CD4-positive, alpha-beta T cell treated with Interleukin-17A for 1 hour (primary cell): ENCODE measurements at places on chromosomes 2 and 18.

DNA sequence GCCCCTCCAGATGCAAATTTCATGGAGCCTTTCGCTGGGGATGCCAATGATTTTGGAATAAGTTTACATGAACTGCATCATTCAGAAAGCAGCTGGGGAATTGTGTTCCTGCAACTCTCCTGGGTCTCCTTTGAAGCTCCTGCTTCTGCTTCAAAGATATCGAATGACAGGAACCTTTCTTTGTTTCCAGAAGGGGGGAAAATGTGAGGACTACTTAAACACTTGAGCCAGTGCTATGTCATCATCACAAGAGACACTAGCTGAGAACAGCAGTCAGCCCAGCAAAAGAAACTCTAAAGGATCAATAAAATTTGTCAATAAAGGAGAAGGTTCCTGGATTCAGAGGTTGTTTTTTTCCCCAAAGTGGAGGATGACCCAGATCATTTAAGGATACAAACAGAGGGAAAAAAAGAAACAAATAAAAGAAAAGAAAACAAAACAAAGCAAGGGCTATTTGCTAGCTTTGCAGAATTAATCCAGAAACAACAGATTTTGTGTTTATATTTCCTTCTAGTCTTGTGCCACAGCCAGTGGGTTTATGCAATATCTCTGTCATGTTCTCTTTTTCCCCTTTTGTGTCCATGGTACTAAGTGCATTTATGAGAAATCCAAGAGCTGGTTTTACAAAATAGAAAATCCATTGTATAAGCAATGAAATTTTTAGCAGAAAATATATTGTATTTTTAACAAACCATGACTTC, 463.7 kb downstream of the CDH2 start:
- DNase-seq = no peak

DNA sequence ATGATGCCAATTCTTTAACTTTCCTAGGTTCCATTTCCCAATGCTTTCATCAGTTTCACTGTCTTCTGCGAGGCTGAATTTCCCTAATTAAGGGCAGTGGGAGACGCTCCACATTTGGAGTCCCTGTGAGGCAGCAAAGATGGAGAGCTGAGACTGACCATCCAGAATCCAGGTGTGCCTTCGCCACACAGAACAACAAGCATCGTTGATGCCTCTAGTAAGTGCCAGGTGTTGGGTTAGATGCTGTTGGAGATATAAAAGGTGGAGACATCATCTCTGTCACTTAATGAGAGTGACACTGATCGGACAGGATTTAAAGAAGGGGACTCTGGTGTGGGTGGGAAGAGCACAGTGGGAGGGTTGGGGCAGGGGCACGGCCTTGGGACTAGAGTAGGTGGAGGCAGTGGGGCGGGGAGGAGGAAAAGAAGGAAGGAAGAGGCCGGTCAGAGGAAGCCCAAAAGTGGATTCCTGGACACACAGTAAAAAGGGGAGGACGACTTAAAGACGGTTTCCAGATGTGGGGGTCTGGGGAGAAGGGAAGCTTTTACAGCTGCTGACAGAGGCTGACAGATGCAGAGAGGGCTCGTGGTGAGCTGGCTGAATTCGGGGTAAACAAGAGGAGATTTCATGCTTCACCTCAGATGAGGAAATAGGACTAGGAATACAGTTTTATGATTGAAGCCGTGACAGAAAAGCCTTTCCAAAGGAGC, 113.0 kb downstream of the BCL2 start:
- no peak for DNase-seq

DNA sequence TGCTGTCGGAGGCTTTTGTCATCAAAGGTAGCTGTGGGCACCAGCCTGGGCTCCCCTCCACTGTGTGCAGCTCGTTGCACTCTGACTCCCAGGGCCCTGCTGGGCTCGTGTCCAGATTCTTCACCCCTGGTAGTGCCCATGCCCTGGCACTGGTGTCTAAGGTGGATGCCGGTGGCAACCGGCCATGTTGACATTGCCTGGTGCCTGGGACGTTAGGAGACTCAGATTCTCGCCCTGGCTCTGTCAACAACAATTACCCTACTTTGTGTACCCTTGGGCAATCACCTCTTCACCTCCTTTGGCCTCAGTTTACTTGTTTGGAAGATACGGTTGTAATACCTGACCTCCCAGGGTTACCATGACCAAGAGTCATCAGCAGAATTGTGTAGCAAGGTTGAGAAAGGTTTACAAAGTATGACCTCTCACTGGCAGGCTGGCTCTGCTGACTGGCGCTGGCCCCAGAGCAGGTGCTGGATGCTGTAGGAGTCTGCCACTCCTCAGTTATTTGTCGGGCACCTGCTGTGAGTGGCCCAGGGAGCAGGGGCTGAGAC, 41.5 kb upstream of the MCFD2 start:
- DNase-seq = no peak

GRCh38 chr2:239378021-239378917, 22.6 kb downstream of the HDAC4 start:
- DNase-seq = no peak

GRCh38 chr2:831622-832021, 119.0 kb upstream of the SNTG2 start:
- no peak for DNase-seq

DNA sequence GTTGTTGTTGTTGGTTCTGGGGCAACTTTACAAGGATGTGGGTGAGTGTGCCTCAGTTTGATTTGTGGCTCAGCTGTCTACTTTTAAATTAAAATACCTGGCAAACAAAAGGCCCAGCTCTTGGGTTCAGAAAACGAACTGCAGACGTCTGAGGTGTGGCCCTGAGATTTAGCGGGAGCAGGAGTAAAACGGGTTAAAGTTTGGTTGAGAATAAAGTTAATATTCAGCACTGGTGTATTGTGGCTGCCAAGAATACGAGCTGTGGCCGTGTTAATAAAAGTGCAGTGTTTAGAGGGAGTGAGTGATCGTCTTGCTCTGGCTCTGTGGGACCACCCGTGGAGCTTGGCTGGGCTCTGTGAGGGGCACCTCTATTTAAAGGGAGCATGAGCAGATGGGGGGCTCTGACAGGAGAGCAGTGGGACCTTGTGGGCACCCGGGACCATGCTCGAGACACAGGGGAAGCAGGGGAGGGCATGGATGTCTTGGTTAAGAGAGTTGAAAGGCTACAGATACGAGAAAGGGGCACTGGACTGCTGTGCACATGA, 80.3 kb downstream of the VAPA start:
- DNase-seq = no peak

DNA sequence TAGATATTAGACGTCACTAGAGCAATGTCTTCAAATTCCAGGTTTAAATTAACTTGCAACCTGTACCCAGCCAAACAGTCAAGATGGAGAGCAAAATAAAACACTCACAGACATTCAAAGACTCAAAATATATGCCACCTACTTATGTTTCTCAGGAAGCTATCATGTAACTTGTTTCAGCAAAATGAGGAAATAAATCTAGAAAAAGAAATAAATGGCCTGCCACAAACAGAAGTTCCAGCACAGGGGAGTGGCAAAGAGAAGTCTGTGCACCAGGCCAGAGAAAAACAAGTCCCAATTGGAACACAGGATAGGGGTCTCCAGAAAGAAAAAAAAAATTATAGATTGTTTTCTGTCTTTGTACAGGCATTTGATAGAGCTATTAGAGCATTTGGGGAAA, 96.7 kb downstream of the LRP2 start:
- no peak for DNase-seq

DNA sequence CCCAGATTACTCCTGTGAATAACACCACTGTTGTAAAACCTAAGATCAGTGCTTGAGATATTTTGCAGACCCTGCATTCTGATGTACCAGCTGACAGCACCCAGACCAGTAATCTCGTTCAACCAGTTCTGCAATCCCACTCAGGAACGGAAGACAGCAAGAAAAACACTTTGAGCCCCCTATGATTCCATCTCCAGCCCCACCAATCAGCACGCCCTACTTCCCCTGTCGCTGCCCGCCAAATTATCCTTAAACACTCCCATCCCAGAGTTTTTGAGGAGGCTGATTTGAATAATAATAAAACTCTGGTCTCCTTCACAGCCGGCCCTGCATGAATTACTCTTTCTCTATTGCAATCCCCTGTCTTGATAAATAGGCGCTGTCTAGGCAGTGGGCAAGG, 173.9 kb upstream of the CDH2 start:
- no peak for DNase-seq

- DNase-seq = no peak
These were observed 439.3 kb upstream of the TRIB2 start for GRCh38 chr2:12277241-12278034.

DNA sequence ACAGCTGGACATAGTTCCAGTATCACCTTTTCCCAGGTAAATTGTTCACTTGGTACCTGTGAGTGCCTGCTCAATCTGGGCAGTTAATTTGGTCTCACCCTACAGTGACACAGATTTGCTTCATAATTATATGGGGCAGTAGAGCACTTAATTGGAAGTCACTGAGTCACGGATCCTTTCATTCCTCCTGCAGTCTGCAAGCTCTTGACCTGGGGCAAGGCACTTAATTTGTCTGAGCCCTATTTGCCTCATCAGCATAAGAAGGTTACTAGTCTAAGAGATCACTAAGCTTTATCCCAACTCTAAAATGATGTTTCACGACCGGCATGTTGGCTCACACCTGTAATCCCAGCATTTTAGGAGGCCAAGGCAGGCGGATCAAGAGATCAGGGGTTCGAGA, 8.9 kb downstream of the FBXO36 start:
- DNase-seq = no peak

GRCh38 chr2:9110893-9111569, 95.6 kb upstream of the ASAP2 start:
- DNase-seq = no peak

DNA sequence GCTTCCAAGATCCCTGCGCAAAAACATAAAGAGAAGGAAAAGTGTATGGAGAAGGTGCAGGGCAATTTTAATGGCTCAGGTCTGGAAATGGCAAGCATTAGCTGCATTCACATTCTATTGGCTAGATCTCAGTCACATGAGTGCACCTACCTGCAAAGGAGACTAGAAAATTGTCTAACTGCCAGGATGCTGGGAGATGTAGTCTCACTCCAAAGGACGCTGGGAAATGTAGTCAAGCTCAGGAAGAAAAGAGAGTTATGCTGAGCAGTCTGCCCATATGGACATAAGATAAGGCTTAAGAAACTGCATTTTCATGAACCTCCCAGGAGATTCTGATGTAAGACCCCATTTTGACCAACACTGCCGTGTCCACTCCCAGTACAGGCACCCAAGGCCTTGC, 9.5 kb upstream of the KLHL29 start:
- peak; percentile 27 for DNase-seq

DNA sequence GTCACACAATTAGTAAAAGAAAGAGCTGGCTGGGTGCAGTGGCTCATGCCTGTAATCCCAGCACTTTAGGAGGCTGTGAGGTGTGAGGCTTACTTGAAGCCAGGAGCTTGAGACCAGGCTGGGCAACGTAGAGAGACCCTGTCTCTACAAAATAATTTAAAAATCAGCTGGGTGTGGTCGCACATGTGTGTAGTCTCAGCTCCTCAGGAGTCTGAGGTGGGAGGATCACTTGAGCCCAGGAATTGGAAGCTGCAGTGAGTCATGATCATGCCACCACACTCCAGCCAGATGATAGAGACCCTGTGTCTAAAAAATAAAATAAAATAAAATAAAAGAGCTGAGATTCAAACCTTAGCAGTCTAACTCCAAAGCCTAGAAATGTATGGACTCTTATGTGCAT, 39.0 kb upstream of the NEDD4L start:
- no peak for DNase-seq

GRCh38 chr2:143684551-143685320, 555.5 kb downstream of the ARHGAP15 start:
- no peak for DNase-seq

DNA sequence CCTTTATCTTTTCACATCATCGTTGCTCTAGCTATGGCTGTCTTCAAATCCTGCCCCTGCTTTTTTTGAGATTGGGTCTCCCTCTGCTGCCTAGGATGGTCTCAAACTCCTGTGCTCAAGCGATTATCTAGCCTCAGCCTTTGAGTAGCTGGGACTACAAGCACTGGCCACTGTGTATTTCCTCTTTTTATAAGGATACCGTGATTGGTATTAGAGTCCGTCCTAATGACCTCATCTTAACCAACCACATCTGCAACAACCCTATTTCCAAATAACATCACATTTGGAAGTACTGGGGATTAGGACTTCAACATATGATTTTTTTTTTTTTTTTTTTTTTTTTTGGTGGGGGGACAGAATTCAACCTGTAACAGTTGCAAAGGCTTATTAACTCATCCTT, 9.1 kb downstream of the RESP18 start:
- no peak for DNase-seq

GRCh38 chr2:60466161-60466702, 87.2 kb downstream of the BCL11A start:
- no peak for DNase-seq

DNA sequence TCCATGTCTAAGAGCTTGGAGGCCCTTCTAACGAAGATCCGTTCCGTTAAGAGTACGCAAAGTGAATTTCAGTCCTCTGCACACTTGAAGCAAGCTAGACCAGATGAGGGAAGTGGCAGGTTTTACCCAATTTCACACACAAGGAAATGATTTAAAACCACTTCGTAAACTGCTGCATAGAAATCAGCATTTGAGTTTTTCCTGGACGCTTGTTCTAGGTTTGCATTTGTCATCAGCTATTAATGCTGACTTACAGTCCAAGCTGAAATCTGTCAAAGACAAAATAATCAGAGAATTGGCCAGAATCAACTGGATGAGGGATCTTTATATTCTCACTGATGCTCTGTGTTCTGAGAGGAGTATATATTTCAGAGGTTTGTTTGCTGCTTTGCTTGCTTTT, 117.6 kb upstream of the RASGRP3 start:
- no peak for DNase-seq

DNA sequence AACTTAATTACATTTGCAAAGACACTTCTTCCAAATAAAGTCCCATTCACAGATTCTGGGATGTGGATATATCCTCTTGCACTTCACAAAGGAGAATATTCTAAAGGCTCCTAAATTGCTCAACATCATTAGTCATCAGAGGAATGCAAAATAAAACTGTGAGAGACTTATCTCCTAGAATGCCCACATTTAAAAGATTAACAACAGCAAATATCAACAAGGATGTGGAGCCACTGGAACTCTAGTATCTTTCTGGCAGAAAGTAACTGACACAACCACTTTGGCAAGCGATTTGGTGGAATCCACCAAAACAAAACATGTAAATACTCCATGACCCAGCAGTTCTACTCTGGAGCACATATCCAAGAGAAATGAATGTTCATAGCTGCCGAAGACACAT, 4.6 kb downstream of the NEU2 start:
- no peak for DNase-seq

DNA sequence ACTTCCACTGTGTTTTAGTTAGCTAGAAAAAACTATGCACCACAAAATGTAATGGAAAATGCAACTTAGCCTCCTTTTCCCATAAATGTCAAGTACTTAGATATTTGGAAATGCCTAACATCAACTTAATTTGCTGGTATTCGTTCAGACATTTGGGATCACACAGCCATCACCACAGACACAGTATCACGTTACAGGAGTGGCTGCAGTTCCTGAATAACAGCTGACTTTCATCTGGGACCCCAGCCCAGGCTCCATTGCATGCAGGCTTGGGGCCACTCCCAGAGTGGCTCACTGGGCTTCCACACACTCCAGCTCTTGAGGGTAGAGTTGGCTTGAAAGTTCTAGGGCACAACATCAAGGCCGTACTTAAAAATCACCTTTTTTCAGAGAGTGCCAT, 9.3 kb downstream of the TMEM182 start:
- DNase-seq = no peak
